ENCODE measurements at places on chromosomes 5 and 9.

DNA sequence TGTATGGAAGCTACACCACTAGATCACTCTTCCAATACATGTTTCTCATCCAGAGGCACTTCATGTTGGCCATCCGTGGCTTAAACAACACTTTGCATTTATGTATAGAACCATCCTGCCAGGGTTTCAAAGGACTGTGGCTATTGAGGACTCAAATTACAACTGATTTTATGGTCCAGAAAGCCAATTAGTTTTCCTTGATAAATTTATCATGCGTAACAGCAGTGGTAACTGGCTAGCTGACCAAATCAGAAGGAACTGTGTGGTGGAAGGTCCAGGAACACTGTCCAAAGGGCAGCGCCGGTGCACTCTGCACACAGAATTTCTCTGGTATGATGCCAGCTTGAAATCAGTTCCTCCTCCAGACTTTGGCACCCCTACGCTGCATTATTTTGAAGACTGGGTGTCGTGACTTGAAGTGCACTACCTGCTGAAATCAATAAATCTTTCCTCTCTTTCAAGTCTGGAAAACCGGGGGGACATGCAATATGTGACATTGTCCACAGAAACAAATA, 69.3 kb upstream of the TMEM252 start:
- peak; percentile 6 for DNase-seq

DNA sequence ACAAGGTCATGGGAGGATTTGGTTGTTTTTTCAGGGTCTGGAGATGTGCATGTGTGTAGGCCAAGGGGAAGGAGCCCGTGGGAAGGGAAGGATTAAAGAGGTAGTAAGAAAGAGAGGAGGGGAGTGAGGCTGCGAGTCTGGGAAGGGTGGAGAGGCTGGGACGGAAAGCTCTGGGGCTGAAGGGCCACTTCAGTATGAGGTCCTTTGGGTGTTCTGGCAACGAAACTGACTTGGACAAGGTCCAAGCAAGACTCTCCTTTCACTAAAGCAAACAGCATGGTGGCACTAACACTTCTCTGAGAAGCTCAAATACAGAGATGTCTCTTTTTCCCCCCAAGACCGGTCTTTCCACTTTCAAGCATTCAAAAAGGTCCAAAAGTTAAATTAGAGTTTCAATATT, 394.5 kb downstream of the ARHGEF28 start:
- no peak for DNase-seq

GRCh38 chr5:3068401-3068800, 316.9 kb upstream of the IRX2 start:
- no peak for DNase-seq

DNA sequence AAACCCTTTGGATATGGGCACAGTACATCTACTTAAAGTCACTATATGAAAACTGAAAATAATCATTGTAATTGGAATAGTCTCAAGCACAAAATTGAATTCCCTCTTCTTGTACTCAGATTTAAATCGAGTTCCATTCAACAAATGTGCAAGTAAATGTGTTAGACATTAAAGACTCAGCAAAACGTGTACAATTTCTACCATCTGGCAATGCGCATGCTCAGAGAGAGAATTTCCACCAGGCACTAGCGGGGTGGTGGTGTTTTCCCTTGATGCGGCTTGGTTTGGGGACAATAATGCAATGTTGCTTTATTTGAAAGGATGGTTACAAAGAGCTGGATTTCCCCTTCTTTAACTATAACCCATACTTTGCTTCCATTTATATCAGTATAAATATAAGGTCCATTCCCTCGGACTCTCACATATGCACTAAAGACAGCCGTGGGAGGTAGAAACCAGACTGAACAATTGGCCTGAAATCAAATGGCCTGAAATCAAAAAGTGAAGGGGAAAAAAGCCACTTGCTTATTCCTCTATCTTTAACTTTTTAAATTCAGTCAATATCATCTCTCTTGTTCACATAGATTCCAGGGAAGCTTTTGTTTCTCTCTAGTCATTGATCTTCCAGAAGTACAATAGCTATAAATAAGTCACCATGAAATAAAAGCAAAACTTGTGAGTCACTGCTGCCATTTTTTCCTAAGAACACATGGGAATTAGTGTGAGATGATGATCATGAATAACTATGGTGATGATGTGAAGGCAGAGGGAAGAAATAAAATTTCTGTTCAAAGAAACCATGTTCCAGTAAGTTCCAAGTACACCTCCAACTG, 59.2 kb downstream of the ADAMTS12 start:
- no peak for DNase-seq

DNA sequence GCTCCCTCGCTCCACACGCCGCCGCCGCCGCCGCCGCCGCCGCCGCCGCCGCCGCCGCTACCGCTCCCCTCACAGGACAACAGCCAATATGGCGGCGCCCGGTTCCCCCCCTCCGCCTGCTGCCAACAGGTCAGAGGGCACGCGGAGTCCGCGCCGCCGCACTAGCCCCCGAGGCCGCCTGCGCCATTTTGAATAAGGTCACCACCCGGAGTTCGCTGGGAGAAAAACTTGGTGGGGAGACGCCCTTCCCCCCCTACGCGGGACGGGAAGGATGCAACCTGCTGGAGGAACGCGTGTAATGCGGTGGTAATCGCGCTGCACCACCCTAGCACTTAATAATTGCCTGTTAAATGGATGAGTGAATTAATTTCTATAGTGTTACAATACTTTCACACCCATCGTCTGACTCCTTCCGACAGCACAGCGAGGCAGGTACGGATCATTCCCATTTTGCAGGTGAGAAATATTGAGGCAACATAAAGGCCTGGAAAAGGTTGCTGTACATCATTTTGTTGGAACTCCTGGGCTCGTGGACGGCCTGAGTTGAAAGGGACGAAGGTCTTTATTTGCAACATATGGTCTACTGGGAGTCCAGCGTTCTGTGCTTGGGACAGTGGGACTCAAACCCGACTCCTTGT, at the start of gene FAM193B:
Gene FAM193B, minus strand, starts transcription at position 90 of the 638 bp plus-strand sequence. CDS start 105 bp downstream, outside the sequence.
- DNase-seq = peak; percentile 85

- no peak for DNase-seq
Measured at GRCh38 chr5:53418826-53419658, 61.4 kb upstream of the FST start.

DNA sequence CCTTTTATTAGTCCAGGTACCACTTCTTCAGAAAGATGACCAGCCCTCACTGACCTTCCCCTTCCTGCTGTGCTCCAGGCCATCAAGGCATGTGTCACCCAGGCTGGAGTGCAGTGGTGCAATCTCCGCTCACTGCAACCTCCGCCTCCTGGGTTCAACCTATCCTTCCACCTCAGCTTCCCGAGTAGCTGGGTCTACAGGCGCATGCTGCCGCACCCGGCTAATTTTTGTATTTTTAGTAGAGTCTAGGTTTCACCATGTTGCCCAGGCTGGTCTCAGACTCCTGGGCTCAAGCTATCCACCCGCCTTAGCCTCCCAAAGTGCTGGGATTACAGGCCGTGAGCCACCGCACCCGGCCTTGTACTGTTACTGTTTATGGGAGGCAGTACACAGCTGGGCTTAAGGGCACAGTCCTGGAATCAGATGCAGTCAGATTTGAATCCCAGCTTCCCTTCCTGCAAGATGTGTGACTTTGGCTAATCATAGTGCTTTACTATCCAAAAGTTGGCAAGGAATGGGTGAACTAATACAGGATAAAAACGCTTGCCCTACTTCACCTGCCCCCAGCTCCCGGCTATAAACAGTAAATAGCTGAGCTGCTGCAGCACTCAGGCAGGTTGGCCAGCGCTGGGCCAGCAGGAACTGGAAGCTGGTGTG, 483 bp upstream of the EIF4EBP3 start:
- DNase-seq = no peak

- DNase-seq = no peak
Measured at GRCh38 chr5:8322484-8322883, 453.5 kb downstream of the MTRR start.

DNA sequence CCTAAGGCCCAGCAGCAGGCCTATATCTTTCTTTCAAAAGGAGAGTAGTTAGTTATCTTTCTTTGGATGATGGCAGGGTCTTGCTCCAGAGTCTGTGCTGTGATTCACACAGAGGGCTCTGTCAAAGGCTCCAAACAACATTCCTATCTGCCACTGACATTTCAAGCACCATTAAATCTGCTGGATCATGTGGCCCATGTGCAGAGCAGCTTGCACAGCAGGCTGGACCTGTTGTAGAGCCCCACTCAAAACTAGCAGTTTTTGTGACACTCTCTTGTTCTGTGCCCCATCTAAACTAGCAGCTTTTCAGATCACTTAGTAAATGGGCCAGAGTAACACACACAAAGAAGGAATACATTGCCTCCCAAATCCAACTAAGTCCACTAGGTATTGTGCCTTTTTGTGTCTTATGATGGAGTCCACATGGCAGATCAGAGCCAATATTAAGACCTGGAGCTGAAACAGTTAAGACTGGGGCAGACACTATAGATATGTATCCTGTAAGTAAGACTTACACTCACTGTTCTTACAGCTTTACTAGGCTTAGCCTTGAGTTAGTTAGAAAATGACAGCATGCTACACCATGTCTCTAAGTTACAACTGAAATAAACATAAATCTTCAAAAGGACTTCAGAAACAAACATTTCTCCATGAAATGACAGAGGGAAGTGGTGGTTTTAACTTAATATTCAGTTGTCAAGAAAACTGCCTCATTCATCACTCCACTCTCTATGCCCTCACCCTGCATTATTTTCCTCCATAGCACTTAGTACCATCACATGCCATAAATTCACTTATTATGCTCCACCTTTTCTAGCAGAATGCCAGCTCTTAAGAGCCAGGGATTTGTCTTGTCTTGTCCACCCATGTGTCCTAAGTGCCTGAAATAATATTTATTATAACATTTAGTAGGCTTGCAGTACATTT, 400.9 kb downstream of the RAB3C start:
- no peak for DNase-seq

DNA sequence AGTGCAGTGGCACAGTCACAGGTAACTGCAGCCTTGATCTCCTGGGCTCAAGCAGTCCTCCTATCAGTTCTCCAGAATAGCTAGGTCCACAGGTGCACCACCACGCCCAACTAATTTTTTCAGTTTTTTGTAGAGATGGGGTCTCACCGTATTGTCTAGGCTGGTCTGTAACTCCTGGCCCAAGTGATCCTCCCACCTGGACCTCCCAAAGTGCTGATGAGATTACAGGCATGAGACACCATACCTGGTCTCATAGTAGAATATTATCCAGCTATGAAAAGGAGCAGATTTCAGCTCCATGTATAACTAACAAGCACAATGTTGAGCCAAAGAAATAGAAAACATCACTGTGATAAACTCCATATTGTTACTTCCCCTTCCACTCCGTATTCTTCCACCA, 69.8 kb downstream of the FAM78A start:
- no peak for DNase-seq

- DNase-seq = no peak
Measured at GRCh38 chr9:120726484-120726883, 12.2 kb upstream of the MEGF9 start.

- no peak for DNase-seq
Measured at GRCh38 chr5:65255294-65255693, 226.4 kb downstream of the ADAMTS6 start.

DNA sequence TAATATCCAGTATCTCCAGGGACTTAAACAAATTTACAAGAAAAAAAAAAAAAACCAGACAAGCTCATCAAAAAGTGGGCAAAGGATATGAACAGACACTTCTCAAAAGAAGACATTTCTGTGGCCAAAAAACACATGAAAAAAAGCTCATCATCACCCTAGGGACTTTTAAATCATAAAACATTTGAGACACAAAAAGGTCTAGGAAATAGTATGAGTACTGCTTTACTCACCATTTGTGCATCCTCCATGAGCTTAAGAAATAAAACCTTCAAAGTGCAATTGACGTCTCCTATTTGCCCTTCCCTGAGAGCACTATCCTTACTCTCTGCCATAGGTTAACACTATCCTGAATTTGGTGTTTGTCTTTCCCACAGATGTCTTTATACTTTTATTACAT, 193.7 kb upstream of the NREP start:
- no peak for DNase-seq

DNA sequence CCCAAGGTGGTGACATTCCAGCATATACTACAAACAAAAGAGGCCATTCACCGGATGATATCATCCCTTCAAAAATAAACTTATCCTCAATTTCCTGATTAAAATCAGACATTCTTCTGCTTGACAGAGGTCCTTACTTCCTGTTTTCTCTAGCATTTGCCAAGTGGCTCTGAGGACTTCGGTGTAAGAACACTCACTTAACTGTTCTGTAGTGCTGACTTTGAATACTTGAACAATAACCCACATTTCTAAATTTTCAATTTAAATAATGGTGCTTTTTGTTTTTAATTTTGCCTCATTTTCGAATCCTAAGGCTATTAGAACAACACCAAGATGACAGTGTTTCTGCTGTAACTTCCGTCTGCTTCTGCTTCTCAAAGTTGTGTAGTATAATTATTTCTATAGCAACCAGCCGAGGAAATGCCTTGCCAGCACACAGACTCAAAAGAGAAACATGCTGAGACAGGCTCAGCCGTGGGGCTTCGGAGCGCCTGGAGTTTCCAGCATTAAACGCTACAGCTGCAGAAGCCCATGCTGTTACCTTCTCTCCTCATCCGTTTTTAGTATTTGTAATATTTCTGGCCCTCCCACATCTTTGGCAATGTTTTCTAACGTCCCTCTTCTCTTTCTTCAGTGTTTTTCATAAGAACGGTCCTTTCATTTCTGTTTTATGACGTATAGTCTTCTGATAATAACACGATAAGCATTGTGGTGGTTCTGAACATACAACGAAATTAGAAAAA, 19.5 kb upstream of the ANXA1 start:
- peak; percentile 55 for DNase-seq

DNA sequence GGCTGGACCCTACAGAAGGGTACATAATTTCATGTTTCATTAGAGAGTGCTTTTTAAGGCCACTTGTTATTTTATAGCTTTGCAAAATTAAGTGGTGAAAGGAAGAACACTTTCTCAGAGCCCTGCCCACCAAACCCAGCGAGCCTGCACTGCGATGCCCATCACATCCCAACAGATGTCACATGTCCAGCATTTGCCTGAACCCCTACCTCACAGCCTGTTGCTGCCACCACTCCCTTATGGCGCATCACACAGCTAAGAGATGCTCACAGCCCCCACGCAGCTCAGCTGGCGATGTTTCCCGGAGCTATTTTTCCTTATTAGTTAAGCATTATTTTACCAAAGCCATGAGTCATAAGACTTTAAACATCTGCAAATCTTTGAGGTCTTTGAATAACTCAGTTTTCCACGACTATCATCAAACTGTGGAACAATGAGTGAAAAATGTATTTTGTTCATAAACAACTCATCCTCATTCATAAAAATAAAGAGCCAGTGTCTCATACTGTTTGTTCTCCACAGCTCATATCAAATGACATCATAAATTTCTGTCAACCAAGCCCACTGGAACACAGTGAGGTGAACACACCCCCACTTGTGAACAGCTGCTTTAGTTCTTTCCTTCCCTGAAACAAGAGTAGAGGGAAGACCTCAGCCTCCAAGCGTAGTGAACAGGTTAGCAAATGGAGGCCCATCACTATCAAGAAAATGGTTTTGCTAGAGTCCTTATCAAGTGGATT, 104.9 kb downstream of the SYK start:
- no peak for DNase-seq

DNA sequence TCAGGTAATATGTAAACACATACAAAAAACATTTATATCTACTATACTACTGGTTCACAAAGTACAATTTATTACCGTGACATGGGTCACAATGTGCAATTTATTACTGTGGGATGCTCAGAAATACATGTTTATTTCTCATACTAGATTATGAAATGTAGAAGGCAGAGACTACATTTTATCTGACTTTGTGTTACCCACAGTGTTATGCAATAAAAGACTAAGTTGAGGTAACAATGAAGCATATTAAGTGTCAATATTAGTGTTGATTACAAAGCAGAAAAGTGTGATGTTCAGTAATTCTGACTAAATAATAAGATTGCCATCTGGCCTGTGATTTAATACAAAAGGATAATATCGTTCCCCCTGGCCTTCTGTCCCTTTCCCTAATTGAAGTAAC, 42.4 kb downstream of the CPLANE1 start:
- no peak for DNase-seq

All from right kidney (tissue), 9 donors.